ENCODE measurements at places on chromosomes 16 and 17.

DNA sequence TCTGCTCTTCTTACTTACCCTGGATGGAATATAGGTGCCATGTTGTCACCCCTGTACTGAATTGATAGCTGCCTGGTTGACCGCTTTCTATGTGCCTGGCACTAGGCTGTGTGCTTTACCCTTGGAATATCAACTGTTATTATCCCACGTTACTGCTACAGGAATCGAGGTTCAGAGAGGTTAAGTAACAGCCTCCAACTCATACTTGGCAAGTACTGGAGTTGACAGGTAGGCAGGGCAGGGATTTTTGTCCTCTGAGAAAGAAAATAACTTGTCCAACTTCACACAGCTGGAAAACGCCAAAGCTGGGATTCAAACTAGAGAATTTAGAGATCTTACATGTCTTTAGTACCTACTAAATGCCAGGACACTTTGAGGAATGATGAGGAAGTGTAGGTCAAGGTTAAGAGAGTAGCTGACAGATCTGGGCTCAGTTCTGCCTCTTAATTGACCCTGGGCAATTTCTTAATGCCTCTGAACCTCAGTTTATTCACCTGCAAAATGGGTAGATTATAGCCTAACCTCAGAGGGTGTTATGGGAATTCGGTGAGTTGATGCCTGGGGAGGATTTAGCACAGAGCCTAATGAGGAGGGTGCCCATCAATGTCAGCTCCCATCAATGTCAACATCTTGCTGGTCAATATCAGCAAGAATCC is 25.8 kb downstream of the ITPRIPL2 start:
- no peaks in the 10 kb centered on the region for H3K36me3 ChIP-seq
- DNase-seq, result no peak
- no peak overlapping the region for H3K27ac ChIP-seq
- no peak overlapping the region for H3K4me3 ChIP-seq
- H3K27me3 ChIP-seq, result peaks cover 24% of the 10 kb centered on the region

- no peaks in the 10 kb centered on the region for H3K36me3 ChIP-seq
- H3K4me3 ChIP-seq, result peak overlapping the region; percentile 59
- H3K27ac ChIP-seq, result no peak overlapping the region
- H3K4me1 ChIP-seq, result peaks cover 15% of the 10 kb centered on the region
- H3K27me3 ChIP-seq, result peaks cover 22% of the 10 kb centered on the region
- DNase-seq, result no peak
Measured at GRCh38 chr16:84367750-84368307, 509 bp upstream of the ATP2C2 start.

DNA sequence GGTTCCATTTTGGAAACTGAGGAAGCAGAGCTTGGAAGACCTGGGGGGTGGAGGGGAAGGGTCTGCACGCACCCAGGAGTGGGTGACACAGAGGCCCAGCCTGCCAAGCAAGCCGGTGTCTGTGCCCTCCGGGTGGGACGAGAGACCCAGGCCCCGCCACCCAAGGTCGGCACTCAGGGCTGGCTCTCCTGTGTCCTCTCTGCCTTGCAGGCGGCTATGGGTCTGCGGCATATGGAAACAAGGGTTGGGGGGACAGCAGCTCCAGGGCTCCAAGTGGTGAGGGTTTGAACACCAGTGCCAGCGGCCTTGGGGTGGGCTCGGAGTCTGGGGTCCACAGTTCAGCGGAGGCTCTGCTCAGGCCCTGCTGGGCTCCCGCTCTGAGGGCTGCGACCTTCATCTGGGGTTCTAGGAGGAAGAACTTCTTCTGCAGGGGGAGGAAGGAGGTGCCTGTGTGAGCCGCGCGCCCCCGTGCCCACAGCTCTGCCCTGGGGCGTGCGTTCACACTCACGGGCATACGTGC is 4.6 kb upstream of the CD7 start:
- no peak for DNase-seq
- H3K27me3 ChIP-seq, result peaks cover 3% of the 10 kb centered on the region
- H3K4me3 ChIP-seq, result no peak overlapping the region
- no peaks in the 10 kb centered on the region for H3K36me3 ChIP-seq

DNA sequence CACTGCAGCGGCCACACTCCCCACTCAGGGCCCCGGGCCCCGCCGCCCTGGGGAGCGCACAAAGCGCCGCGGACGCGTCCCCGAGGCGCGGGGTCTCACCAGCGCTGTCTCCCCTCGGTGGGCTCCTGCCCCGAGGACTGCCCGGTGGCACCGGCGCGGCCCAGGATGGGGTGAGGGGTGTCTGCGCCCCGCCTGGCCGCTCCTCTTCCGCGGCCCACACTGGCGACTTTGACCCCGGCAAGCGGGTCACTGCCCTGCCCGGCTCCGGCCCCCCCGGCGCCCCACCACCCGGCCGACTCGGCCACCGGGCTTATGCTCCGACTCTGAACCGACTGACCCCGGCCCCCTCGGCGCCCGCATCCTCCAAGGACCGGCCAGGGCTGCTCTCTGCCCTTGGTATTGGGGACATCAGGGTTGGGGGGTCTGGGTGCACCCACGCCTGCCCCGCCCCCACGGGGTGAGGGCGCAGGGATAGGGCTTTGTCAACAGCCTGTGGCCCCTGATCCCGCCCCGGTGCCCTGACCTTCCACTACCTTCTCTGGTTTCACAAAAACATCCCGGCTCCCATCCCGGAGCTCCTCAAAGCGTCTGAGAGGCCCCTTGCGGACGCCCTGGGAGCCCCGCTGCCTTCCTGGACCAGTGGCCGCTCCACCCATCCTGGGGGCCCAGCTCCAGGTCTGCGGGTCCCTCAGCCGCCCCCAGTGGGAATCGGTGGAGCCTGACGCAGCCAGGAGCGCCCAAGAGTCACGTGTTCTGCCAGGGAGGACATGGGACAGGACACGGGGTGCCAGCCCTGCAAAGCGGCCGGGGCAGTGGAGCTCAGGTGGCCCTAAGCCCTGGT is 829 bp downstream of the GCGR start:
- H3K27ac ChIP-seq, result no peak overlapping the region
- no peak for DNase-seq
- H3K4me1 ChIP-seq, result no peaks in the 10 kb centered on the region
- H3K27me3 ChIP-seq, result peaks cover 69% of the 10 kb centered on the region

DNA sequence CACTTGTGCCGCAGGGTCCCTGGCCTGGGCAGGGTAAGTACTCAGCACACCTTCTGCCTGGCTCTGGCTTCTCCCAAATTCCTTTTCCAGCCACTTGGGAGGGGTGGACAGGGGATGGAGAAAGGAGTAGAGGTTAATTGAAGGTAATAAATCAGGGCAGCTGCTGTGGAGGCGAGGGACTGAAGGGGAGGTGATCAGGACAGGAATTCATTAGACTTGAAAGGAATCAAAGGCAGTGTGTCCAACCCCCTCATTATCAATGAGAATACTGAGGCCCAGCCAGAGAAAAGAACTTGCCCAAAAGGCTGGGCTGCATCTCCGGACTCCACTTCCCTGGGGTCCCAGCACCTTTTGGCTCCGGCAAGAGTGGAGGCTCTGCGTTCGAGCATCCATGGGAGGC is 2.4 kb downstream of the SOST start:
- H3K36me3 ChIP-seq, result no peaks in the 10 kb centered on the region
- peaks cover 11% of the 10 kb centered on the region for H3K4me1 ChIP-seq
- H3K27me3 ChIP-seq, result peaks cover 54% of the 10 kb centered on the region
- H3K4me3 ChIP-seq, result no peak overlapping the region
- no peak for DNase-seq
- H3K27ac ChIP-seq, result no peak overlapping the region

GRCh38 chr17:55549140-55549539 is 37.9 kb upstream of the SMIM36 start:
- peaks cover 15% of the 10 kb centered on the region for H3K4me1 ChIP-seq
- no peaks in the 10 kb centered on the region for H3K36me3 ChIP-seq
- H3K27me3 ChIP-seq, result peaks cover 3% of the 10 kb centered on the region

DNA sequence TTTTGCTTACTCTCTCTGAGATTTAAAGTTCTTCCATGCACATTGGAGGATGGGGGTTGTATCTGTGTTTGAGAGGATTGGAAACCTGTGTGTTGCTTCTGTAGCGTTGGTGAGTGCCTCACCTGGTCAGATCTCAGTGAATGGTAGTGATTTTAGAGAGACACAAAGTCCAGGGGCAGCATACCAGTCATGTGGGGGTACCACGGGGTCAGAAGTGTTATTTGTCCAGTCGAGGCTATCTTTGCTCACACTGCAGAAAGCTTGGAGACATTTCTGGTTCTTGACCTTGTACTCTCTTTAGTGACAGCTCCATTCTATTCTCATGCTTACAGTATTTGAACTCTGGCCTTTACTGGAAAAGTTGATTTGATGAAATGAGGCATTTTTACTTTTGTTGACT is 23.7 kb downstream of the PRKAR1A start:
- H3K27me3 ChIP-seq, result no peaks in the 10 kb centered on the region
- DNase-seq, result no peak
- H3K27ac ChIP-seq, result peak overlapping the region; percentile 1
- peaks cover 21% of the 10 kb centered on the region for H3K4me1 ChIP-seq

DNA sequence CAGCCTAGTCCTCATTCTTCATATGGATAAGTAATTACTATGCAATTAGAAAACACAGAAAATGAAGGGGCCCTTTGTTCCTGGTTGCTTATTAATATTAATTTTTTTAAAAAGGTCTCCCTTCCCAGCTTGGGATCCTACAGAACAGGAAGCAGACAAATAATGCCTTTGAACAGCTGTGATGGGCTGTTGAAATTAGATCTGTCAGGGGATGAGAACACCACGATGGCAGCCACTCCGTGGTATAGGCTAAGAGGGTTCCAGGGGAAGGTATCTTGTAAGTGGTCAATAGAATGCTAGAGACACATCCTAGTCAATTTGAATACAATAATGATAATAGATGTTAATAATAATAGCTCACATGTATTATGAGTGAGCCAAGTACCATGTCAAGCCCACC is 83.1 kb downstream of the CCDC182 start:
- no peak overlapping the region for H3K4me3 ChIP-seq
- no peak for DNase-seq
- peaks cover 5% of the 10 kb centered on the region for H3K36me3 ChIP-seq
- H3K4me1 ChIP-seq, result peaks cover 21% of the 10 kb centered on the region

GRCh38 chr17:57111386-57111785 is 26.3 kb downstream of the AKAP1 start:
- H3K4me1 ChIP-seq, result peaks cover 13% of the 10 kb centered on the region
- H3K27ac ChIP-seq, result no peak overlapping the region
- no peak for DNase-seq
- H3K4me3 ChIP-seq, result no peak overlapping the region

GRCh38 chr17:43366891-43367736 is 31.7 kb upstream of the ARL4D start:
- H3K27me3 ChIP-seq, result no peaks in the 10 kb centered on the region
- peak overlapping the region; percentile 100 for H3K27ac ChIP-seq
- peaks cover 12% of the 10 kb centered on the region for H3K4me1 ChIP-seq
- peak overlapping the region; percentile 79 for H3K4me3 ChIP-seq

- H3K36me3 ChIP-seq, result no peaks in the 10 kb centered on the region
- H3K4me3 ChIP-seq, result no peak overlapping the region
- H3K4me1 ChIP-seq, result peaks cover 3% of the 10 kb centered on the region
- H3K27ac ChIP-seq, result no peak overlapping the region
- no peak for DNase-seq
- H3K27me3 ChIP-seq, result peaks cover 2% of the 10 kb centered on the region
Measured at GRCh38 chr16:58102665-58103392, 26.4 kb downstream of the CFAP20 start.

GRCh38 chr17:35016369-35016768 is 36.1 kb downstream of the LIG3 start:
- H3K4me3 ChIP-seq, result no peak overlapping the region
- H3K27me3 ChIP-seq, result no peaks in the 10 kb centered on the region
- H3K4me1 ChIP-seq, result peaks cover 21% of the 10 kb centered on the region
- H3K27ac ChIP-seq, result no peak overlapping the region

DNA sequence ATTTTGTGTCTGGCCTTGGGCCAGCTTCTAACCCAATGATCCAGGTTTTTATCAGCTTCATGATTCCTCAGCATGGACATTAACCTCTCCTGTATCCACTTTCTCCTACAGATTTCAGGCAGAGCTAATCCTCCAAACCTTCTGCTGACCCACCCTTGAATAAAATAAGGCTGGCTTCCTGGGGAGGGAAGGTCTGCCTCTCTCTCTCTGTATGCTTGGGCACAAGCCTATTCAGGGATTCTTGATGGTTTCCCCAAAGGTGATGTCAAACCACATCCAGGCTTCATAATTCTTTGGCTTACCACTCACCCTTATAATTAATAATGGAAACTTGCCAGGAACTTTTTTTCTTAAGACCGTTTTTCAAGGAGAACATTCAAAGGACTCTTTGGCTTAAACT is 240.1 kb downstream of the UTP18 start:
- H3K4me3 ChIP-seq, result no peak overlapping the region
- H3K36me3 ChIP-seq, result no peaks in the 10 kb centered on the region
- H3K27me3 ChIP-seq, result peaks cover 29% of the 10 kb centered on the region
- peaks cover 3% of the 10 kb centered on the region for H3K4me1 ChIP-seq
- DNase-seq, result no peak

GRCh38 chr16:6309271-6309670 is 1023.4 kb upstream of the RBFOX1 start:
- no peak overlapping the region for H3K4me3 ChIP-seq
- peaks cover 16% of the 10 kb centered on the region for H3K27me3 ChIP-seq
- H3K36me3 ChIP-seq, result no peaks in the 10 kb centered on the region
- no peaks in the 10 kb centered on the region for H3K4me1 ChIP-seq

DNA sequence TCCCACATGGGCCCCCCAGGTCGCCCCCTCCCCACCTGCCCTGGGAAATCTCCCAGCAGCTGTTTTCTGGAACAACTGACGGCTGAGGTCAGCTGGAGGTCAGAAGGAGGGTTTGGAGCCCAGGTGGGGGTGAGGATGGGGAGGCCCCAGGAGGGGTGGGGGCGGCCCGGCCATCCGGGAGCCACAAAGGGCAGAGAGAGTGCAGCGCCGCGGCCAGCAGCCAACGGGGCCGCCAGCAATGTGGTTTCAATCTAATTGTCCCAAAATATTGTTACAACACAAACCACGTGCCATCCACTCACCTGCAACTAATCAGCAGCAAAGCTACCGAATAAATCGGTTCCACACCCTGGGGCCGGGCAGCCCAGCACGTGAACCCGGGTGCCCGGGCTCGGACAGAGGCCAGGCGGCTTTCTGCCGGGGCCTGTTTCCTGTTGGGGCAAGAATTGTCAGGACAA is 28.3 kb upstream of the SLC38A10 start:
- no peak overlapping the region for H3K4me3 ChIP-seq
- peaks cover 4% of the 10 kb centered on the region for H3K4me1 ChIP-seq
- H3K27me3 ChIP-seq, result no peaks in the 10 kb centered on the region
- no peak for DNase-seq

- H3K27me3 ChIP-seq, result no peaks in the 10 kb centered on the region
- peak; percentile 57 for DNase-seq
- H3K4me3 ChIP-seq, result peak overlapping the region; percentile 81
- H3K4me1 ChIP-seq, result peaks cover 5% of the 10 kb centered on the region
- H3K27ac ChIP-seq, result peak overlapping the region; percentile 85
Measured at GRCh38 chr17:19867079-19867328, 732 bp downstream of the ULK2 start.

GRCh38 chr17:71464241-71464640 is 656.6 kb upstream of the SOX9 start:
- H3K36me3 ChIP-seq, result no peaks in the 10 kb centered on the region
- H3K27me3 ChIP-seq, result peaks cover 5% of the 10 kb centered on the region
- no peak for DNase-seq
- no peak overlapping the region for H3K4me3 ChIP-seq

- no peaks in the 10 kb centered on the region for H3K36me3 ChIP-seq
- H3K4me3 ChIP-seq, result no peak overlapping the region
- peaks cover 3% of the 10 kb centered on the region for H3K27me3 ChIP-seq
- no peak overlapping the region for H3K27ac ChIP-seq
- no peaks in the 10 kb centered on the region for H3K4me1 ChIP-seq
Measured at GRCh38 chr17:67283731-67284516, 38.9 kb upstream of the HELZ start.

Measured in progenitor cell of endocrine pancreas (in vitro differentiated cells).